ENCODE measurements at places on chromosomes 13 and 19. TPM values are rescaled to one million over a fixed set of nuclear protein-coding genes. Genes with fewer than 3 reads are reported as not detected.

The CIC gene
- 53.2 TPM for total RNA-seq

The CEACAM20 gene
- total RNA-seq, result not detected

The GGN gene
- 2.5 TPM for total RNA-seq

The FPR3 gene
- total RNA-seq, result not detected

The KIR2DL4 gene
- total RNA-seq, result not detected

The ZNF610 gene
- total RNA-seq, result 1.8 TPM

The OXGR1 gene
- not detected for total RNA-seq

The ZNF541 gene
- total RNA-seq, result not detected

The FCAR gene
- not detected for total RNA-seq

The NDFIP2 gene
- 17.1 TPM for total RNA-seq

The KLC3 gene
- total RNA-seq, result 0.15 TPM

The ZNF726 gene
- total RNA-seq, result 6.2 TPM

The SBK3 gene
- 0.15 TPM for total RNA-seq

The TMEM238 gene
- 1.8 TPM for total RNA-seq

The SULT2A1 gene
- total RNA-seq, result not detected

The C19orf33 gene
- 8.7 TPM for total RNA-seq

The LILRA2 gene
- total RNA-seq, result not detected

The ZNF578 gene
- total RNA-seq, result 0.74 TPM

The NRTN gene
- total RNA-seq, result not detected

The ZNF284 gene
- 0.74 TPM for total RNA-seq

The SGTA gene
- total RNA-seq, result 81.3 TPM

The ITPKC gene
- 15.3 TPM for total RNA-seq

The UBL5 gene
- 930 TPM for total RNA-seq

The ZIC5 gene
- not detected for total RNA-seq

The LRRC63 gene
- total RNA-seq, result 0.15 TPM

The FGF22 gene
- 0.30 TPM for total RNA-seq

The F7 gene
- total RNA-seq, result not detected

The ZNF324 gene
- total RNA-seq, result 9.1 TPM

The SYNE4 gene
- total RNA-seq, result 0.15 TPM

The CNN1 gene
- total RNA-seq, result 9.2 TPM

The GSX1 gene
- not detected for total RNA-seq

The TMEM221 gene
- total RNA-seq, result under 0.01 TPM

The PLIN5 gene
- not detected for total RNA-seq

The KRTDAP gene
- total RNA-seq, result not detected

The FFAR3 gene
- total RNA-seq, result not detected

The CADM4 gene
- total RNA-seq, result 1.5 TPM

The ADGRE1 gene
- not detected for total RNA-seq

The ZNF254 gene
- total RNA-seq, result 5.1 TPM

The TNNT1 gene
- total RNA-seq, result 0.89 TPM

The ZNF880 gene
- 9.8 TPM for total RNA-seq

The TTYH1 gene
- not detected for total RNA-seq

The PTGIR gene
- 7.6 TPM for total RNA-seq

The ZNF471 gene
- 0.89 TPM for total RNA-seq

The CEACAM5 gene
- total RNA-seq, result not detected
